ENCODE measurements at places on chromosomes 4 and X.
A peak's percentile ranks its signal among the peaks of the same experiment; 100 is the strongest.

GRCh38 chr4:148435654-148436406 is 6.4 kb downstream of the NR3C2 start:
- no peak for DNase-seq

DNA sequence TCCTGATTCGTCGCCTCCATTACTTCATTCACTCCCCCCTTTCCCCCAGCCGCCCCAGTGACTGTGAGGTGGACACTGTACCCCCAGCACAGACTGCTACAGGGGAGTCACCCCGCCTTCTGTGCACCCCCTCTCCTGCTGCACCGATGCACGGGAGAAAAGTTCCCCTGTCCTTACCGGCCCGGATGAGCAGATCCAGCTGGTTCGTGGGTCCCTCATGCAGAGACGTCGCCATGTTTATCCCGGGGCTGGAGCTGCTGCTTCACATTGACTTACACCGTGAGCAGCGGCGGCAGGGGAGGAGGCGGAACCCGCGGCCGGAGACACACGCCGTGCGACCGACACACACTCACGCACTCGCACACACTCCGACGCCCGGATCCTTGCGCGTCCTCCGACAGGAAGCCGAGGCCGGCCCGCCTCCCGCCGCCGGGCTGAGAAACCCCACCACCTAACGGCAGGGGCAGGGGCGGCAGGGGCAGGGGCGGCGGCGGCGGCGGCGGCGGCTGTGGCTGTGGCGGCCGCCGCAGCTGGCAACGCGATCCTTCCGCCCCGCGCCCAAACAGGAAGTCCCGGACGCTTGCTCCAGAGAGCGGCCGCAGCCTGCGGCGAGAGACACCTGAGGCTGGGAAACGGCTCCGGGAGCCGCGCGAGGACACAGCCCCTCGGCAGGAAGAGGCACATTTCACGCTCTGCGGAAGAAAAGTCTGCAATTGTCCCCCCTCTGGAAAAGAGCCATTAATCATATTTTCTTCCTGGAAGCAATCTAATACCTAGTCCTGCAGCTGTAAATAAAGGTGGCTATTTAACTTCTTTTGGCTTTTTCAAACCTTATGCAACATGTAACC is 68.6 kb downstream of the NOCT start:
- DNase-seq = peak; percentile 64

DNA sequence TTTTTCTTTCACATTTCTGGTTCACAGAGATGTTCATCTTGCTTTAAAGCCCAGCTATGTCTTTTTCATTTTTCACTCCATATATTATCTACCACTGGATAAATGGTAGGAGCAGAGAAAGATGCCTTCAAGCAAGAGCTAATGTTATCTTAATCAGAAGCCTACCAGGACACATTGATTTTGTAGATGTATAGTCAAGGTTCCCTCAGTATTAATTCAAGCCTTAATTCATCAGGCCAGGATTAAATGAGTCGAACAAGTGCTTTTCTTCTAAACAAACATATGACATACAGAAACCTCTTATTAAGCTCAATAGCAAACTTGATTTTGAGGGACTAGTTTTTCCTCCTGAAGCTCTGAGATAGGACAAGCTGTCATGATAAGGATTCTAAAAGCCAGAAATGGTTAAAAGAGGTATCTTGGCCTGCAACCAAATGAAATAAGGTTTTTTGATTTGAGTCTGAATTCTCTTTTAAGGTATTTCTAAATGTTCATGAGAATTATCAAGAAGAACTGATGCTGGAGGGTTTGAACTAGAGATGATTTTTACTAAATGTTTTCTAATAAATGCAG is 81.7 kb upstream of the FTHL17 start:
- no peak for DNase-seq

GRCh38 chr4:183766140-183766539 is 107.0 kb downstream of the TRAPPC11 start:
- DNase-seq = no peak

- no peak for DNase-seq
Measured at GRCh38 chr4:15035159-15035558, 32.9 kb downstream of the CPEB2 start.

Measured in central memory CD8-positive, alpha-beta T cell (primary cell).